ENCODE measurements at places on chromosomes 6 and 20.

GRCh38 chr6:22087960-22088706 is 208.7 kb downstream of the PRL start:
- no peak for DNase-seq

GRCh38 chr6:12007473-12007872 is 4.6 kb upstream of the HIVEP1 start:
- DNase-seq, result no peak

DNA sequence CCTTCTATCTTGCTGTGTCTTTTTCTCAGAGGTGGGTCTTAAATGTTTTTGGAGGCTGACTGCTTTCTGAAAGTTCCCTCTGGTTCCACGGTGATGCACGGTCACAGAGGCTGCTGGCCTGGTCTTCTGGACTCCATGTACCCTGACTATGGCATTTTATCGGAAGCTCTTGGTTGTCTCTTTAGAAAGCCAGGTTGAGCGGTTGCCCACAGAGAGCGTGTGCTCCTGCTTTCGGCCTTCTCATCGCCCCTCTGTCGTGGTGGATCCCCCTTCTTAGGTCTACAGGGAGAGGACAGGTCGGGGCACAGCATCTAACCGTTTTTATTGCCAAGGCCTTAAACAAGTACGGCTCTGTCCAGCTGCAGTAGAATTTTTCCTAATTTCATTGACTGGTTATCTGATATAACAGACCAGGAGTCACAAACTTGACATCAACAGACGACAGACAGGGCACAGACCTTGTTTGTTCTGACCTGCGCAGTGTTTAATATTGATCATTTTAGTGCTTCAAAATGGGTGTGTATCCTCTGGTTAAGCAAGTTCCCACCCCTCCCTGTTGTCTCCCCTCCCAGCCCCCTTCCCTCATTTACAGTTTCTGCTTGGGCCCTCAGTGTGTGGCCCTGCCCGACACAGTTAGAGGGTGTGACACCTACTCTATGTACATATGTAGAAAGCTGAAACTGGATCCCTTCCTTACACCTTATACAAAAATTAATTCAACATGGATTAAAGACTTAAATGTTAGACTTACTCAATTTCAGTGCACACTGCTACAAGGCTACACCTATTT is 24.7 kb downstream of the SYTL3 start:
- DNase-seq, result peak; percentile 12

DNA sequence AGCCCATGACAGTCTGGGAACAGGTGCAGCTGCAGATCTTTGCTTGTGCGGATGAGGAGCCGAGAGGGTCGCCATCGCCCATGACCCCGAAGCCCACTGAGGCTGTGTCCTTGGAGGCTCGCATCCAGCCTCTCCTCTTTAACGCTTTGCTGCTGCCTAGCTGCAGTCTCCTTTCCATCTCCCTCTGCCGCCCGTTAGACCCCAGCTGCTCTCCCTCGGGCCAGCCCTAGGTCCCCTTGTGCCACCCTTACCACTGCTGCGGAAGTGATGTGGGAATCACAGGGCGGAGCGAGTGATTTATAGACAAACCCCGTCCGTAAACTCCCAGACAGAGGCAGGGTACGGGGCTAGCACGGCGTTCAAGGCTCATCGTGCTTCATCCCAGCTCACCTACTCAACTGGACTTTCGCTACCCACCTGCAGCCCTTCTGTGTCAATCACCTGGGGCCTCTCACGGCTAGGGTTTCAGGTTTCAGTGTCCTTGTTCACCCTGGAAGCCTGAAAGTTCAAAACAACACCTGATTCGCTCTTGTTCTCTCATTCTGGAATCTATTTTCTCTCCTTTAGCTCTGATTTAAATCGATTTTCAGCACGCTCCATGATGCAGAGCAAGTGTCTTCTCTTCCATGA is 76.1 kb downstream of the PAX1 start:
- DNase-seq, result no peak

DNA sequence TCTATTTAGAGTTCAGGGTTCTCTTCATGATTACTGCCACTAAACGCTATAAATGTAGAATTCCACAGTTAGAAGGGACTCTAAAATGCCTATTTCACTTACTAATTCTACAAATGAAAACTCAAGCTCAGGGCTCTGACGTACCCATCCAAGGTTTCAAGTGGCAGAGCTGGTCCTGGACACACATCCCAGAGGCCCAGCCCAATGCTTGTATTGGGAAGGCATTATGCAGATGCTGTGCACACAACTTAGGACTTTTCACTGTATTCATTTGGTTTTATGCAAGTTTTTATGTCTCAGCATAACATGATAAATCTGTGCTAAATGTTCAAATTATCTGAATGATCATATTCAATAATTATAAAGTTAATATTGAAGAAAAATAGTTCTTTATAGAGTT is 310.4 kb downstream of the PHF3 start:
- DNase-seq, result no peak

DNA sequence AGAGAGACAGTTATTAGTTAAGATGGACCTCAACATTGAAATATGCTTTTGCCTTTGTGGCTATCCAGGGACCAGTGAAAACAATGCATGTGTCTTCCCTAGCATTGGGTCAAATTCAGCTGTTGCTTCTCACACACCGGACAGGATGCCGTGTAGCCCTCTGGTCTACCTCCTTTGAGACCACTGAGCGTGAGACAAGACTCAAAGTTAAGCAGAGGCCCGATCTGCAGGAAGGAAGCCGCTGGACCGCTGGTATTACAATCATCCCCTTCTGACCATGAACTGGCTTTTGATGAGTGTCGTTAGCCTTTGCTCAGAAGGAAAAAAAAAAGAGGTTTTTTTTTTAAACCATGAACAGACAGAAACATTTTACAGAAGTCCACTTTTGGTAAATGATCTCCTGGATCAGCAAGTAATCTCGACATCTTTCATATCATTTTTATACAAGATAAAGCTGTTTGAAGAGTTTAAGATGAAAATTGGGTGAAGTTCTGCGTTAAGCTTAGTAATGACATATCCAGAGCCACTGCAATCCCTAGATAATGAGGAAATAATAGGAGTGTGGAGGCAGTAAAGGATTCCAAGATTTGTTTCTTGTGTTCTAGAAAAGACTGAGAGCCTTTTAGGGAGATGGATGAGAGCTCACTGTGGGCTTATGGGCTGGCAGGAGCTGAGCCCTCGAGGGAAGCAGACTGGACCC is 622.8 kb downstream of the QKI start:
- DNase-seq, result no peak

- peak; percentile 87 for DNase-seq
Measured at GRCh38 chr20:33667676-33668465, 1.1 kb downstream of the ACTL10 start.

GRCh38 chr6:7140631-7141378 is 33.0 kb downstream of the RREB1 start:
- DNase-seq, result peak; percentile 85

GRCh38 chr20:54601831-54602515 is 126.6 kb downstream of the DOK5 start:
- no peak for DNase-seq

DNA sequence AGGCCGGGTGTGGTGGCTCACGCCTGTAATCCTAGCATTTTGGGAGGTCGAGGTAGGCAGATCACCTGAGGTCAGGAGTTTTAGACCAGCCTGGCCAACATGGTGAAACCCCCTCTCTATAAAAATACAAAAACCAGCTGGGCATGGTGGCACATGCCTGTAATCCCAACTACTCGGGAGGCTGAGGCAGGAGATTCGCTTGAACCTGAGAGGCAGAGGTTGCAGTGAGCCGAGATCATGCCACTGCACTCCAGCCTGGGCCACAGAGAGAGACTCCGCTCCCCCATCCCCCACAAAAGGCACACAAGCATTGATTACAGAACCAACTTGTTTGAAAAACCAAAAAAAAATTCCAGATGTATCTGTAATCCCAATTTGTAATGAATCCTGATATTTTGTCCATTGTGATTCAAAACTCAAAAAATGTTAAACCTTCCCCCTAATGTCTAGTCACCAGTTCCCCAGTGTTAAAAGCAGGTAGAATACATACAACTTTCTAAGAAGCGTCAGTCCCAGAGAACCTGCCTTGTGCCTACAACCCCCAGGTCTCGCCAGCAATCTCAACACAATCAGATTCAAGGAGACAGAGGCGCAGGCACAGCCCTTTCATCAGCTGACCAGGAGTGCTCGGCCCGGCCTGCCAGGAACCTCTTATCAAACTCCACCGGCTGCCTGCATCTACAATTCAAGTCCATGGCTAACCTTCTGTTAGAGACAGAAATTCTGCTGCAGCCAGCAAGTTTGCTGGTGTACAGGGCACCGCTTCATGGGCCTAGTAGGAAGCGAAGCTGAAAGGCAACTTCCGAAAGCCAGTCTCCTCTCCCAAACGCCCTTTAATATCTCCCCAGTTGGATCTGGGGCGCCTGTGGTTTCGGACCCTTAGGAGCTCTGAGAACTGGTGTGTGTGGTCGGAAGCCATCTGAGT is 2.1 kb downstream of the EZR start:
- peak; percentile 57 for DNase-seq

GRCh38 chr6:35037664-35038038 is 103.5 kb downstream of the TCP11 start:
- DNase-seq, result no peak

- DNase-seq, result no peak
Measured at GRCh38 chr6:47621838-47622449, 76.4 kb upstream of the ADGRF4 start.

DNA sequence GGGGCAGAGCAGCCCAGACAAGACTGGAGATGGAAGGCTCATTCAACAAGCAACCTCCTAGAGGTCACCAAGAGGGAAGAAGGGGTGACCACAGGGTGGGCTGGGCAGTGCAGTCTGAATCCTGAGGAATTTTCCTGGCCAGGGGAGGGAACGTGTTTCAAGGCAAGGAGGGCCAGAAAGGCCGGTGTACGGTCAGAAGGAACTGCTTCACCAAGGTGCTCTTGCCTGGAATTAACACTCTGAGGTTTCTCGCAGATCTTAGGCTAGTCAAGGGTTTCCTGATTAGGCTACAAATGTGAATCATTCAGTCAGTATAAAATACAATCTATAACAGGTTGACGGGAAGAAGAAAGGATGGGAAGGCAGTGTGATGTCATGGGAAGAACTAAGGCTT is 199.3 kb downstream of the LRFN2 start:
- no peak for DNase-seq

GRCh38 chr6:27297857-27298730 is 14.0 kb downstream of the POM121L2 start:
- peak; percentile 61 for DNase-seq

DNA sequence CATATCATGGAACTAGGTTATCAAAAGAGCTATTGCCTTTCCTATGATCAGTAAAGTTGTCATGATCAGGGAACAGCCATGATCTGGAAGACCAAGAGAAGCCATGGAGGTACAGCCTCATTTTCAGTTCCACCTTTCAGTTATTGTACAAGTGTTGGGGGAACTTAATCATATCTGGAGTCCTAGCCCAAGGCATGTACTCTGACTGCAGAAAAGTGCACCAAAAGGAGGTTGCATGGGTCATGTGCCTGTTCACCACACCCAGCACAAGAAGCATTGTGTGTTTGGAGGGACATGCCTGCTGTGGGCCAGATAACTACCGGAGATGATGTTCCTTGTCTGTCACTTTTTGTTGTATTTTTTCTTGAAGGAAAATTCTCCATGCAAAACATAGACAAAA is 185.8 kb upstream of the MAN1A1 start:
- no peak for DNase-seq

- DNase-seq, result no peak
Measured at GRCh38 chr6:18259675-18260447, 4.5 kb downstream of the DEK start.

- no peak for DNase-seq
Measured at GRCh38 chr6:154893917-154894316, 101.2 kb upstream of the TIAM2 start.

DNA sequence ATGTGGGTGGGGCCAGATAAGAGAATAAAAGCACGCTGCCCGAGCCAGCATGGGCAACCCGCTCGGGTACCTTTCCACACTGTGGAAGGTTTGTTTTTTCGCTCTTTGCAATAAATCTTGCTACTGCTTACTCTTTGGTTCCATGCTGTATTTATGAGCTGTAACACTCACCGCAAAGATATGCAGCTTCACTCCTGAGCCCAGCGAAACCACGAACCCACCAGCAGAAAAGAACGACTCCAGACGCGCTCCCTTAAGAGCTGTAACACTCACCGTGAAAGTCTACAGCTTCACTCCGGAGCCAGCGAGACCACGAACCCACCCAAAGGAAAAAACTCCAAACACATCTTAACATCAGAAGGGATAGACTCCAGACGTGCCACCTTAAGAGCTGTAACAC is 76.7 kb downstream of the TFAP2A start:
- DNase-seq, result no peak

DNA sequence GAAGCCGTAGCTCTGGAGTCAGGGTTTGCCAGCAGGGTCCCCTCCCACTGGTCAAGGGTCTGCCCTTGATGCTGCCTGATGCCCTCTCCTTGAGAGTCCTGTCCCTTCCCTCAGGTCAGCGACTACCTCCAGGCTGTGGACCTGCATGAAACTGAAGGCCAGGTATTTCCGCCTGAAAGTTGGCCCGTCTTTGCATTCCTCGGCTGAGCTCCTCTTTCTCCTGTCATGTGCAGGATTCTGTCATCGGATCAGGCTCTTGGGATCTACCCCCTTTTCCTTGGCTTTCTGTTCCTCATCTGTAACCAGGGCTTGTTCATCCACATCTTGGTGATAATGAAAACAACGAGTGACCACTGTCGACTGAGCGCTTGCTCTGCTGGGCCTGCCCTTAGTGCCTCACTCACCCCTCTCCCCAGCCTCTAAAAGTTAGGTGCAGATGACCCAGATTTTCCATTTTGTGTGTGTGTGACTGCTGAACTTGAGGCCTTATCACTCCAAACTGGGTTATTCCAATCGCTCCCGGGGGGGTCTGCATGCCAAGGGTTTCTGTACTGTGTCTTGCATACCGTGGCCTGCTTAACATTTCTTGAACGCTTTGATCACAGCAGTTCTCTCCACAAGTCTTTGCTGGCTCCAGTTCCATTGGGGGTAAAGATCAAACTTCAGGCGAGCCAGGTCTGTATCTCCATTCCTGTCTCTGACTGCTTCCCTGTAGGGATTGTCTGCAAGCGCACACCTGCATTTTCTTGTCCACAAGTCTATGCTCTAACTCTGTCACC is 81.6 kb downstream of the DTD1 start:
- no peak for DNase-seq

DNA sequence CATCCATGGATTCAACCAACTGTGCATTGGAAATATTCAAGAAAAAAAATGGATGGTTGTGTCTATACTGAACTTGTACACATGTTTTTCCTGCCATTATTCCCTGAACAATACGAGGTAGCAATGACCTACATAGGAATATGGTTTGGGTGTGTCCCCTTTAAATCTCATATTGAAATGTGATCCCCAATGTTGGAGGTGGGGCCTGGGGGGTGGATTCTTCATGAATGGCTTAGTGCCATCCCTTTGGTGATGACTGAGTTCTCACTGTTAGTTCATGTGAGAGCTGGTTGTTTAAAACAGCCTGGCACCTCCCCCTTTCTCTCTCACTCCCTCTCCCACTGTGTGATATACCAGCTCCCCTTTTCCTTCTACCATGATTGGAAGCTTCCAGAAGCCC is 139.8 kb upstream of the BACH2 start:
- no peak for DNase-seq

GRCh38 chr6:12939314-12939713 is 222.7 kb downstream of the PHACTR1 start:
- DNase-seq, result no peak

GRCh38 chr20:14780508-14780907 is 443.1 kb upstream of the FLRT3 start:
- DNase-seq, result no peak

GRCh38 chr6:17100806-17101205 is 1.0 kb upstream of the STMND1 start:
- DNase-seq, result no peak

GRCh38 chr6:27452496-27452897 is 20.4 kb downstream of the ZNF184 start:
- DNase-seq, result no peak

GRCh38 chr6:111407686-111408085 is 75.3 kb downstream of the REV3L start:
- no peak for DNase-seq

- no peak for DNase-seq
Measured at GRCh38 chr6:166739117-166739975, 112.3 kb upstream of the RPS6KA2 start.

Data from activated T-cell treated with anti-CD3 and anti-CD28 coated beads, Interleukin-2, amount 50 U/mL, for 48 hours (primary cell).